ENCODE measurements at places on chromosomes 13 and 19.

GRCh38 chr13:36509369-36509768 is 77.1 kb downstream of the CCNA1 start:
- no peak for DNase-seq

- DNase-seq: no peak
Observed at GRCh38 chr13:38875186-38875875, 115.3 kb downstream of the STOML3 start.

- DNase-seq: no peak
Observed at GRCh38 chr13:111343186-111343805, 22.9 kb downstream of the TEX29 start.

DNA sequence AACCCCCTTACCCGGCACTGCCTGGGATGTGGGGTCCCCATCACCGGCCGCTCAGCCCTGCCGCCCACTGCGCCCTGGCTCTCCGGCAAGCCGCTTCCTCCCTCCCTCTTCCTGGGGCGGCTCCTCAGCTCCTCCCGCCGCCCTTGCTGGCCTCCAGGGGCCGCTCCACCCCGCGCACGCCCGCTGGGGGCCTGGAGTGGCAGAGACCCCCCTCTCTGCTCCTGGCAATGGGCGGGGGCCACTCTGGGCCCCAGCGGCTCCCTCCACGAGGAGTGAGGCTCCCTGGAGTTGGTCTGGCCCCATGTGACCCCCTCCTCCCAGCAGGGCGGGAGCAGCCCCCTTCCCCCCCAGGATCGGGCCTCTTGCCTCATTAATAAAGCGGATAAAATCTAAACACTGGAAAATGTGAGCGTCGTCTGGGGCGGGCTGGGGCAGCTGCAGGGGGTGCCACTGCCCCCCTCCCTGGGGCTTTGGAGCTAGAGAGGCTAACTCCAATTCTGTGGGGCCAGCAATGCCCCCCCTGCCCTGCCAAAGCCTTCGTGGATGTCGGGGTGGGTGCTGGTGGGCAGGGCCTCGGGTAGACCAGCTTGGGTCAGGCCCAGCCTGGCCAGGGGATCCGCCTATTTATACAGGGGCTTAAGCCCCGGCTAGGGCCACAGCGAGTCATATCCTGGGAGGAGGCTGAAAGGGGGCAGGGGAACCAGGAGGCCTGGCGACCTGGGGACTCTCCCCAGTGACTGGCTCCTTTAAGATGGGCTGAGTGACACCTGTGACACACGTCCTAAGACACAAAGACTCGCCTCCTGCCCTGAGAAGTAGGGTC is at the start of gene PTGER1:
Gene PTGER1 (minus strand): TSS at position 104 of the 823 bp plus-strand sequence. CDS start 1,034 bp downstream, outside the sequence.
- DNase-seq: no peak

Measured in T follicular helper cell (primary cell).